NCI-H345 (cell line): ENCODE measurements at places on chromosomes 6 and 20.
A peak's percentile ranks its signal among the peaks of the same experiment; 100 is the strongest.

- peak; percentile 76 for DNase-seq
These were observed at the start of gene SCGN for GRCh38 chr6:25652007-25652515. Gene SCGN (plus strand): TSS chr6:25652215. CDS start chr6:25652404, 189 bp downstream.

DNA sequence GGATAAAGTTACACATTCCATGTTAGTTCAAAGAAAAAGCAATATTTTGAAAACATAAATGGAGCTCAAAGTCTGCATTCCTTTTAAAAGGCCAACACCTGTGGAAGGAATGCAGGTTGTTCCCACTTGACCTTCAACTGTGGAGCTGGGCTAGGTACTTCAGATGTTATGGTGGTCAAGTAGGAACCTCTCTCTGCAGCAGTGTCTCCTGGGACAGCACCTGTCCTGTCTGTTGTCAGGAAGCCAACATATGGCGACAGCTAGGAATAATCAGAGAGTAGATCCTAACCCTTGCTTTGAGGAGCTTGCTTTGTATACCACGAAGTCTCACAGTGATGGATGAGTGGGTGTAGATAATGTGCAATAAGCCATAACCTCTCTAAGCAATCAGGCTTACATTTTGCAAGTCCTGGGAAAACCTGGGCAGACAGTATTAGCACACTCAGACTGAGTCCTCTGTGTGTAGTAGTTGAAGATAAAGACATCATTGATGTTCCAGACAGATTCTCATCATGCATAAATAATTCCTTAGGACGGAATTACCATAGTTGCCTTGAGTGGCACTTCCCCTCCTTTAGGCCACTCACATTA, 347.5 kb downstream of the PRL start:
- DNase-seq: peak; percentile 84

- no peak for DNase-seq
These were observed 36.9 kb downstream of the HLA-DMB start for GRCh38 chr6:32903952-32904351.

DNA sequence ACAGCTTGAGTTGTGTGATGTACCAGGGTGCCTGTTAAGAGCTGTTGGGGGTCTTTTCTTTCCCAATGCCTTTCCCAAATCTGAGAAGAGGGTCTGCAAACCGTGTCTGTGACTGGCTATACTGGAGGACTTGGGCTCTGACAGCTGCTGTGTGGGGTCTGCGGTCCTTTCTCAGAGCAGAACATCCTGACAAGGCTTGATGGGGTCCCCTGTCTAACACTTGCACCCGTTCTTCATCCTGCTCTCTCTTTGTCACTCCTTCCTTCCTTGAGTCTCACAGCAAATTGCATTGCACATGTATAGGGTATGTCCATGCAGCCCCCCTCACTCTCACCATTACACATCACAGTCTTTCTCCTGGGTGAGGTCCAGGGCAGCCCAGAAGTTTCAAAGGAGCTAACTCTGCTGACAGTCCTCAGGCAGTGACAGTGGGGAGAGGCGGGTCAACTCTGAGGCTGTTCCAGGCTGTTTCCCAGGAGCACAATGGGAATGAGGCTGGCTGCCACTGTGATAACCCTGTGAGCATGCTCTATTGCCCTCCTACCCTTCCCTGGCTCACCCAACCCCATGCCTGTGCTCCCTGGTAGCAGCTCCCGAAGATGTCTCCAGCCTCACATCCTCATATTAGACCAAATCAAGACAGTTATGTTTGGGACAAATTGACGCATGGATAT, 163.2 kb upstream of the GGTLC1 start:
- no peak for DNase-seq
